ENCODE measurements at places on chromosomes 12 and 14. TPM values are rescaled to one million over a fixed set of nuclear protein-coding genes. Genes with fewer than 3 reads are reported as not detected.

DNA sequence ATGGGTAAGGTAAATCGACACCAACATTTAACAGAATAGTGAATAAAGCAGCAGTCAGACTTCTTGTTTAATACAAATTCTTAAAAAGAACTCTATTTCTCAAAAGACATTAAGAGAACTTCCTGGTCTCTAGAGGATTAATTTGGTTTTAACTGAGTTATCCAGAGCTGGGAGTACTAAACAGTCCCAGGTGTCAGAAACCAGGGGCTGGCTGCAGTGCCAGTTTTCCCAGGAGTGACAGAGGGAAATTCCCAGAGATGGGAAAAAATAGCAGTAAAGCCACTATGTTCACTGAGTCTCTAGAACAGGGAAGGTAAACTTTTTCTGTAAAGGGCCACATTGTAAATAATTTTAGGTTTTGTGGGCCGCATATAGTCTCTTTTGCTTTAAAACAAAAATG lies 8.8 kb downstream of the ATP5MC2 start:
- H3K4me3 ChIP-seq, result no peak overlapping the region
- no peaks in the 10 kb centered on the region for H3K4me1 ChIP-seq
- DNase-seq, result no peak
- no peaks in the 10 kb centered on the region for H3K27me3 ChIP-seq

Gene PLCZ1
- total RNA-seq, result not detected

Gene PAPLN
- not detected for total RNA-seq

DNA sequence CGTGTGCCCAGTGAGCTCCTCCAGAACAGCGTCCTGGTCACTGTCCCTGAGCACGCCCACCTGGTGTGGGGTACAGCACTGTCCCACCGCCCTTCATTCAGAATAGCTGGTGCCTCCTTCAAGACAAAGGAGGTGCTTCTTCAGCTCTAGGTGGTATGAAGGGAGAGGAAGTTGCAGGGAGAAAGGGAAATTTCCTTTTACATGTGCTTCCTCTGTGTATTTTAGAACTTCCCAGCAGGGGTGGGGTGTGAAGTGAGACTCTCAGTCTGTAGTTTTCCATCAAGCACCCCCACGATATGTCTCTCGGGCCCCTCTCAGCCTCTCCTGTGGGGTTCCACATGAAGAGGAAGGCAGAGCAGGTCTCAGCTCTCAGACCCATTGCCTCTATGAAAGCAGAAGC lies 1.2 kb upstream of the SLC6A12 start:
- H3K4me1 ChIP-seq, result peaks cover 64% of the 10 kb centered on the region
- no peak overlapping the region for H3K4me3 ChIP-seq
- no peaks in the 10 kb centered on the region for H3K36me3 ChIP-seq
- no peak overlapping the region for H3K27ac ChIP-seq
- no peak for DNase-seq
- peaks cover 16% of the 10 kb centered on the region for H3K27me3 ChIP-seq

Gene GALNT8
- total RNA-seq, result not detected

DNA sequence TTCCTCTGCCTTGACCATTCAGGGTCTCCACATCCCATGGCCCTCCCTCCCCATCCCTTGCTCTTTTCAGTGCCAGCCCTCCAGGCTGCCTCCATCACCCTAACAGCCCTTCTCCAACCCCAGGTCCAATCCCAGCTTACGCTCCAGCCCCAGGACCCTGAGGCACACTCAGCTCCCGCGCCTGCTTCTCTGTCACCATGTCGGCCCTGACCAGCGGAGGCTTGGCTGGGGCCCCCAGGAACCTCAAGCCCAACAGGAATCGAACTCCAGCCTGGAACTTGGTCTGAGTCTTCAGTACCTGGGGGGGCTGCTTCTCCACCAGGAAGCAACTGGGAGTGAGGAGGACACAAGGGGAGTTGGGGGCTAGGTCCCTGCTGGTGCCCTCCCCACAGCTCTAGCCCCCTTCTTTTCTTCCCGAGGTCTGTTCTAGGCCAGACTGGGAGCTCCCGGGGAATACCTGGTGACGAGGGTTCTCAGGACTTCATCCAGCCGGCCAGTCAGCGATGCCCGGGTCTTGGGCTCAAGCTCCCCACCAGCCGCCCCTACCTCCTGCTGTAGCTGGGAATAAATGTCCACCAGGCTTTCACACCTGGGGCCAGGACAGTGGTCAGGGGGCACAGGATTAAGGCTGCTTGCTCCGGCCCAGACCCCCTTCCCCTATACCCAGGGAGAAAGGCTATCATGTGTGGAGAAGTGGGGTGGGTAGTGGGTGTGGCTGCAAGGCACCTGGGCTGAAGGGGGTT lies 6.0 kb downstream of the STAT6 start:
- no peak overlapping the region for H3K4me3 ChIP-seq
- H3K4me1 ChIP-seq, result peaks cover 56% of the 10 kb centered on the region
- DNase-seq, result no peak
- no peak overlapping the region for H3K27ac ChIP-seq
- H3K27me3 ChIP-seq, result no peaks in the 10 kb centered on the region

- peaks cover 46% of the 10 kb centered on the region for H3K4me1 ChIP-seq
- H3K27me3 ChIP-seq, result no peaks in the 10 kb centered on the region
- H3K4me3 ChIP-seq, result no peak overlapping the region
- no peak overlapping the region for H3K27ac ChIP-seq
Measured at GRCh38 chr14:75449696-75450095, 21.9 kb downstream of the JDP2 start.
